Forelimb muscle (tissue), 1 donor: ENCODE measurements at places on chromosomes 5 and 9. TPM values are rescaled to one million over a fixed set of nuclear protein-coding genes. Genes with fewer than 3 reads are reported as not detected.

Gene TSLP
- polyA plus RNA-seq: 0.67 TPM

- DNase-seq: no peak
Observed at GRCh38 chr5:35046774-35047173, 975 bp downstream of the AGXT2 start.

DNA sequence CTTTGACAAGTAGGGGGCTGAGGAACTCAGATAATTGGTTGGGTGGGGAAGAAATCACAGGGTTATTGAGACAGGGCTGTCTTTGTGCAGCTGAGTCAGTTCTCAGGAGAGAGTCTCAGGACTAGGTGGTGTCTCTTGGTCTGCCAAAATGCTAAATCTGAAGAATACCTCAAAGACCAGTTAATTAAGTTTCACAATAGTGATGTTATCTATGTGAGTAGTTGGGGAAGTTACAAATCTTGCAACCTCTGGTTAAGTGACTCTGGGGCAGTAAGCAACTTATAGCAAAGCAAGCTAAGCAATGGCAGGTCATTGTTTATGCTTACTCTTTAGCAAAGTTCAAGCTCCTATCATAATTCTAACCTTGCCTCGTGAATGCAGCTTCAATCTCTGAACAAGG is 53.6 kb downstream of the GIN1 start:
- DNase-seq: no peak

DNA sequence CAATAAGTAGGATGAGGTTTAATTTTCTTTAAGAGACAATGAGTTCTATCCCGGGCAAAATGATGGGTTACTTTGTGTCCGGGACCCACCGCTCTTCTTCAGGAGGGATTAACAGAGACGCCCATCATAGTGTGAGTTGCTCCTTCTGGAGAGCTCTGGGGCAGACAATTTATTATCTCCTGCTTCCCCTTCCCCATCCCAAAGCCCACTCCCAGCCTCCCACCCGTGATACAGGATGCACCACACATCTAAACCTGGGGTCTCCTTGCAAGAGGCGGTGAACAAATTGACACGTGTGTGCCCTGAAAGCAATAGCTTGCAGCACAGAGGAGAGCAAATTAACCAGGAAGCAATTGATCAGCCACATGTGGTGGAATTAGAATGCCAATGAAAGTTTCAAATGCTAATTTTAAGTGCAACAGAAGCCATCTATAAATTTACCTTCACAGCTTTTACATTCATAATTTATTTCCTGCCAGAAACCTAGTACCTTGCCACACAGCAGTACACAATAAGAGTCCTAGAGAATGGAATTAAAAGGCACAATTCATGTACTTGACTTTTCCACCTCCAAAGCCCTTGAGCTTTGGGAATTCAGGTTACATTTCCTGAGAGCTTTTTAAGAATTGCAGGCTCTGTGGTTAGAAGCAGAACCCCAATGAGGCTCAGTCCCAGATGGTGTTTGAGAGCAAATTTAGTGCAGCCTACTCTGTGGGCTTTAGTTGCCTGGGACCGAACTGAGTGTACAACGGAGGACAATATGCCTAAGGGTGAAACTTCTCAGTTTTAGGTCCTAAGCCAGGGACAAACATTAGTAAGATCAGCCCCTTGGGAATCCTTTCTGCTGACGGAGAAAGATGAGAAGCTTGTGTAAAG is 399.6 kb downstream of the MED10 start:
- no peak for DNase-seq
